ENCODE measurements at places on chromosomes 4 and X.
A peak's percentile ranks its signal among the peaks of the same experiment; 100 is the strongest.

- DNase-seq = no peak
Measured at GRCh38 chrX:34810916-34811315, 131.7 kb upstream of the FAM47B start.

- no peak for DNase-seq
Measured at GRCh38 chr4:94276204-94276603, 66.4 kb downstream of the HPGDS start.

- DNase-seq = no peak
Measured at GRCh38 chr4:7822877-7823276, 116.8 kb downstream of the AFAP1 start.

DNA sequence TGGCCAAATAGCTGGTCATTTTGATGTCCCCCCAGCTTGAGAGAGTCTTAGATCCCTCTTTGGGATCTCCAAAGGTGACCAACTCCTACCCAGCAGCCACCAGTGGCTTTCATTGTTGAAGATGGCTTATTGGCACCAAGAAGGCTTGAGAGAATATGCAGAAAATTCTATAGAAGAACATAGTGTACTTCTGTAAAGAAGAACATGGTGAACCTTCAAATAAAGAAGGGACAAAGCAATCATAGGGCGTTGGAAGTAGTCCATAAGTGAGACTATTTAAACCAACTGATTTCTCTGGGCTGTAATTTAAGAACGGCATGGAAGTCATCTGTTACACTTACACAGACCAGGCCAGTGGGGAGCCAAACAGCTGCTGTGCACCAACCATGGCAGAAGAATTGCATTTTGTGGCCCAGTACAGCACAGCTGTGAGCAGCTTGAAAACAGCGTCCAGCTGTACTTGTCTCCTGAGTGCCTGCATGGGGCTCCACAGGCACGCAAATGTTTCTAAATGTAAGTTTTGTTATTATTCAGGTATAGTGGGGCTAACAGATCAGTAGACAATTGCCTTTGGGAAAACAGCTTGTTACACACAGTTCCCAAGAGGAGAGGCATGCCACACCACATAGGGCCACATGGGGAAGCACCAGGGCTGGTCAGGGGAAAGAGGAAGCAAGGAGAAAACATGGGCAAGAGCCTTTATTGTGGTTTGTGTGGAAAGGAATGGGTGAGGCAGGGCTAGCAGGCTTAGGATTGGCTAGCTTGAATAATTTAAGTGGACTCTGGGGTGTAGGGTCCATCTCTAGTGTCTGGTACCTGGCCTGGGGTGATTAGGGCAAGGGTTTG is 125.0 kb downstream of the ARHGAP6 start:
- no peak for DNase-seq

DNA sequence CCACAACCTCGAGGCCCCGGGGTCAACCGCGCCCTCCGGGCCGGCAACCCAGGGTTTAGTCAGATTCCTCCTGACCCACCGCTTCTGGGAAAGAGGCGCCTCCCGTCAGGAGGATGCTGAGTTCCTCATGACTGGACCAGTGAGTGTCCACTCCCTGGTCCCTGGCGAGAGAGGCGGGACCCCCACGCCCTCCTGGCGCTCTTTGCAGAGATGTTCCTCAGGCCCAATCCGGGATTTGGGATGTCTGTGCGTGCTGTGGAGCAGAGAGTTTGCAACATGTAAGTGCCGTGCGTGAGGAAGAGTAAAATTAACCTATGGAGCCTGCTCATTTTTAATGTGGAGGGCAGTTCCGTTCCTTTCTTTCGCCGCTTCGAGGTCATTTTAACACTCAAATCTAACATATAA is 824 bp upstream of the UGDH start:
- DNase-seq = peak; percentile 35

DNA sequence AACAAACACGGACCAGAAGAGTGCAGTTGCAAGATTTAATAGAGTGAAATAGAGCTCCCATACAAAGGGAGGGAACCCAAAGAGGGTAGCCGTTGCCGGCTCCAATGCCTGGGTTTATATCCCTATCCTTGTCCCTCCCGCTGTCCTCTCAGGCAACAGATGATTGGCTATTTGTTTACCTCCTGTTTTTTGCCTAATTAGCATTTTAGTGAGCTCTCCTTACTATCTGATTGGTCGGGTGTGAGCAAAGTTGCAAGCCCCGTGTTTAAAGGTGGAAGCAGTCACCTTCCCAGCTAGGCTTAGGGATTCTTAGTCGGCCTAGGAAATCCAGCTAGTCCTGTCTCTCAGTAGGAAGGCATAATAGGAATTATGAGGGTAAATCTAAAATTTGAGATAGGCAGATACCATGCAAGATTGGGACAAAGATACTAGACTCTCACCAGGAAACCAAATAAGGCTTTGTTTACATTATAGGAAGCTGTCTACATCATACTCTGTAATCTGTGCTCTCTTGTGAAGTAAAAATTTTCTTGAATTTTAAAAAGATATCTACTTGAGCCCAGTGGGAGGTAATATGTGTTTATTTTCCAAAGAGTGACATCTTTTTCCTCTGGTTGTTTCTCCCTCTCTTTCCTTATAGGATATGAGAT is 65.9 kb downstream of the ATP10D start:
- no peak for DNase-seq

GRCh38 chr4:48578132-48578968 is 88.3 kb downstream of the ZAR1 start:
- DNase-seq = peak; percentile 40

- DNase-seq = no peak
Measured at GRCh38 chrX:16136080-16136479, 12.7 kb downstream of the GRPR start.

DNA sequence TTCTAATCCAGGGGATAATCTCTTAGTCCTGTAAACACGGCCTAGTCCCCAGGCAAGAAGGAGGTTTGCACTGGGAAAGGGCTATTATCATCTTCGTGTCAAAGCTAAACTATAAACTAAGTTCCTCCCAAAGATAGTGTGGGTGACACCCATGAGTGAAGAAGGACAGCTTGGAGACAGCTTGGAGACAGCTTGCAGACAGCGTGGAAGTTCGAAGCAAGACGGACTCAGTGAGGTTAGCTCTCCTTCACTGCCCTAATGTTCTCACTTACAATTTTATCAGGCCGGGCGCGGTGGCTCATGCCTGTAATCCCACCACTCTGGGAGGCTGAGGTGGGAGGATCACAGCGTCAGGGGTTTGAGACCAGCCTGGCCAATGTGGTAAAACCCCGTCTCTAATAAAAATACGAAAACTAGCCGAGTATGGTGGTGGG is 19.2 kb upstream of the PLCXD1 start:
- no peak for DNase-seq
